ENCODE measurements at places on chromosomes 4 and X.

DNA sequence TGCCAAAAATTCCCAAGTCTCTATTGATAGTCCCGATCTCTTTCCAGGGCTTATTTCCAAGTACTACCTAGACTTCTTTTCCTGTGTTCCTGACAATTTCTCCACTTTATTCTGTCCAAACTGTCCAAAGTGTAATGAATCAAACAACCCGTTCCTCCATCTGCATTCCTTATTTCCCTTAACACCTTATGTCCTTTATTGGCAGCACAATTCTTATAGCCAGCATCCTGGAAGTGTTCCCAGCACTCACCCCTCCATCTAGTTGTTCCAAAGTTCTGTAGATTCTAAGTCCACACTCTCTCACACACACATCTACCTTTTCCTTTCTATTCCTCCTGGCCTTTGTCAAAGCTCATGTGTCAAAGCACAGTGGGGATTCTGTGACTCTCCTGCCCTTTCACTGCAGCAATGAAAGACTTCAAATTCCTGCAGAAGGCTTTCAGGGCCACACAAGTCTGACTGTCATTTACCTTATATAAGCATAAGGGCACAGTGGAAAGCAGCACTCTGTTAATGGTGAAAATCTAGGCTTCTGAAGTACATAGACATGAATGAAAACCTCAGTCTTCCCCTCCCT lies 22.1 kb downstream of the LIMCH1 start:
- no peak for DNase-seq

- no peak for DNase-seq
These were observed 2.6 kb upstream of the ATP6AP2 start for GRCh38 chrX:40578039-40578695.

DNA sequence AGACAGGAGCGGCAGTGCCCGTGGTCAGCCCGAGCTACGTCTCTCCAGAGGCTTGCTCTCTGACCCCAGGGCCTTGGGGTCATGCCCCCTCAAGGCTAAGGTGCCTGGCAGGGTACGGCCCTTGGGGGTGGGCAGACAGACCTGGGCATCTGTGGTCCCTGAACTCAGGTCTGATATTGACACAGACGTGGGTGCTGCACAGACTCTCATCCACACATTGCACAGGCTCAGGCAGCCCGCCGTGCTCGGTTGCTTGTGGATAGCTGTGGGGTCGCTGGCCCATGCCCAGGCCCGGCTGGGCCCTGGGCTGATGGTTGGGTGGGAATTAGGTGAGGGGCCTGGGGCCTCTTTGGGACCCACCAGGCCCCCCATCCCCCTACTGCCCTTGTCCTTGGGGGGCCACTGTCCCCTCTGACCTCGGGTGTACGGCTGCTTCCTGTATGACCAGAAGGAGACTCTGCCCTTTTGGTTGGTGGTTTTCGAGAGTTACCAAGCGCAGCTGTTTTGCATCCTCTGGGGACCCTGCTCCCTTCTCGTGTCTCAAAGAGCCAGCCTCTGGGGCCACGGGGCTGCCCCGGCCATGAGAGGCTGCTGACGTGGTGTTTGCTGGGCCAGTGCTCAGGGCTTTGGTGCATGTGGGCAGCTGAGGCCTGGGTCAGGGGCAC lies 10.1 kb downstream of the FGFRL1 start:
- DNase-seq, result no peak

DNA sequence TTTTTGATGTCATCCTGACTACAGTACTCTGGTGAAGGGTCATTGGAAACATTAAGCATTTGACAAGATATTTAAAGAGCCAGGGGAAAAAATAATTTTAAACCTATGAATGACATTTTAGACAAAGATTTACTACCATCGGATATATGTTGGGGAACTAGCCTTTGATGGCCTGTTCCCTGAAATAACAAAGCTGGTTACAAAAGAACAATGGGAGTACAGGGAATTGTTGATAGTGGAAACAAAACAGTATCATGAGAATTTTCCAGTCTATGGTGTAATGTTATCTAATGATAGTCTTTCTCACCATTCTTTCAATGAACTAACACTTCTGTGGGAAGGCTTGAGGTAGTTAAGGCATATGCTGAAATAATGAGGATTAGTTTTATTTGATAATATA lies 125.9 kb upstream of the KLHL4 start:
- DNase-seq, result no peak

DNA sequence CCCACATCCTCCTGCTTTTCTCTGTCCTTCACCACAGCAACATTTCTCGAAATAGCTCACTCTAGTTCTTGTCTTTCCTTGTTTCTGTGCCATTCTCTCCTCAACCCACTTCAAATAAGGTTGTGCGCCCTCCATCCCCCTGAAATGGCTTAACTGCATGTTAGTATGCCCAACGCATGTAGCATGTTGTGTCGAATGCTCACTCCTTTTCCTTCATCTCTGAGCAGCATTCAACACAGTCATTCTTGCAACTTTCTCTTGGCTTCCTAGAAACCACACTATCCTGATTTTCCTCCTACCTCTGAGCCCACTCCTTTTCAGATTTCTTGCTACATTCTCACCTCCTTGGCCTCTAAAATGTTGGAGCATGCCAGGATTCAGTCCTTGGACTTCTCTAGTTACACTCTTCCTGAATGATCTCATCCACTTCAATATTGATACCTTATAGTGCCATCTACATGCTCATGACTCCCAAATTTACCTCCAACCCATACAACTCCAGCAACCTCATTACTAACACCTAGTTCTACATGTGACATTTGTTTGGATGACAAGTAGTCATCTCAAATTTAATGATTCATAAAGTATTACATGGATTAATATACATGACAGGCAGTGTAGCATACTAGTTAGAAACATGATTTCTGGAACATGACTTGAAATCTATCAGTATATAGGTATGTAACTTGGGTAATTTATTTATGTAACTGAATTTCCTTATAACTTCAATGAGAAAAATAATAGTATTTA lies 22.3 kb downstream of the RBMX start:
- no peak for DNase-seq

DNA sequence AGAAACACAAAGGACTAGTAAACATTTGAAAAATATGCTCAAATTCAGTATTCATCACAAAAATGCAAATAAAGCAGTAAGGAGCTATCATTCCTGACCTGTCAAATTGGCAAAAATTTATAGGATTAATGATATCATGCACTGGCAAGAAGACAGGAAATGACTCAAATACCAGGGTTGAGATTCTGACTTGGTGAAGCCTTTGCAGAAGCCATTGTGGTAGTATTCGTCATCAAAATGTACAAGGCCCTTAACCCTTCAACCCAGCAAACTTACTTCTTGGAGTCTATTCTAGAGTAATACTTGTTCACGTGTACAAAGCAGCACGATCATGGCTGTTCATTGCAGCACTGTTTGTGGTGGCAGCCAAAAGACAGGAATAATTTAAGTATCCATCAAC lies 132.4 kb downstream of the ENOX2 start:
- DNase-seq, result no peak

DNA sequence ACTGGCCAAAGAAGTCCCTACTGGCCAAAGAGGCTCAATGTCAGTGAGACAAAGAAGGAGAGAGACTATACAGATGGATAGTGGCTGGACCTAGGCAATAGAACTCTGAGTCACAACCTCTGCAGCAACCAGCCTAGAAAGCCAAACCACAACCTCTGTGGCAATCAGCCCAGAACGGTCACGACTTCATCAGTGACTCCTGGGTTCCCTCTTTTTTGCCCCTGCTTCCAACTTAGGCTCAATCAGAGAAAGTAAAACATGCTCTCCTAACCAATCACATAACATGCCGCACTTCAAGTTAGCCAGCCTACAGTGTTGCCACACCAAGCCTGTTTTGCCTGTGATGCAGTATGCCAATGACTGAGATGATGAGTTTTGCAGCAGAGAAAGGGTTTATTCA lies 203.4 kb downstream of the ANAPC10 start:
- DNase-seq, result no peak

GRCh38 chr4:27270435-27270834 lies 409.8 kb downstream of the STIM2 start:
- DNase-seq, result no peak

DNA sequence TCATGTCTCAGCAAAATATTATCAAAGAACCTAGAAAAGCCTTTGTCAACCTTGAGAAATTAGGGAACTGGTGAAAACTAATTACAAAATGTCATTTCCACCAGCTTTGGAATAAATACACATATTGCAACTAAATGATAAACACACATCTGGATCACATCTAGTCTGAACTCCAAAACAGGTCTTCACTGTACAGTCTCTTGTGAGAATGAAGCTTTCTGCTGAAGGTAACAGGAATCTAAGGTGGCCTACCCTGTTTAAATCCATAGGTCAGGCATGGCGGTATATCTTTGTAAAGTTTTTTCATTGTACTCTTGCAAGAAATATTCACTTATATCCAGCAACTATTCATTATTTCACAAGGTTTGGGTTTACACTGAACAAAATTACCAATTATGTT lies 1.7 kb downstream of the SH3D19 start:
- no peak for DNase-seq

GRCh38 chr4:155693015-155693663 lies 26.5 kb downstream of the GUCY1A1 start:
- no peak for DNase-seq

DNA sequence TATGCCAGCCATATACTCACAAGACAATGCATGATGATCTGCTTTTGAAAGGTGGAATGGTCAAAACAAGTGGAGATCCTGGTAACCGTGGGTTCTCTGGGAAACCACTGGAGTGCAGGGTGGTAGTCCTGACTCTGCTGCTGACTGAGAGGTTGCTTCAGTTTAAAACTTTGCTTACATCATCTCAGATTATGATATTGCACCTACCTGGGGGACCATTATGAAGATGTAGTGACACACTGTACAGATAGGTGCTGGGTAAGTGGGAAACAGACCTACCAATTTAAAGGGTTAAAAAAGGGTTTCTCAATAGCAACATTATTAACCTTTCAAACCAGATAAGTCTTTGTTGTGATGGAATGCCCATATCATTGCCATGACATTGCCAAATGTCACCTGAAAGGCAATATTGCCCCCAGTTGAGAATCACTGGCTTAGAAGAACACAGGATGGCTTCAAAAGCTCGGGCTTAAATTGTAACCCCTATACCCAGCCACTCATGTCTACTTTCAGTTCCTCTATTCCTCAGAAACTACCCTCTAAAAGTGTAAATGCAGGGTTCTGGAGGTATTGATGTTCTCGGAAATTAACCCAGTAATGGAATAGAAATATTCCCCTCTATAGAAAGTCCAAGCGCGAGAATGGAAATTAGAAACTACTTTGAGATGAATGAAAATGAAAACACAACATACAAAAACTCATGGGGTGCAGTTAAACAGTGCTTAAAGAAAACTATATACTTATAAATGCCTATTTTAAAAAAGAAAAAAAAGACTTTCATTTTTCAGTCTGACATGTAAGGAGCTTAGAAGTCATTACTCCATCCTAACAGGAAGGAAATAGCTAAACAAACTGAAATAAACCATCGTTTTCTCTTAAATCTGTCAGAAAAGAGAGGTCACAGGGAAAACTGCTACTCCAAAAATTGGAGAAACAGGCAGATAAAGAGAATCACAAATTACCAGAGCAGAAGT lies 65.8 kb downstream of the ARHGEF6 start:
- no peak for DNase-seq

DNA sequence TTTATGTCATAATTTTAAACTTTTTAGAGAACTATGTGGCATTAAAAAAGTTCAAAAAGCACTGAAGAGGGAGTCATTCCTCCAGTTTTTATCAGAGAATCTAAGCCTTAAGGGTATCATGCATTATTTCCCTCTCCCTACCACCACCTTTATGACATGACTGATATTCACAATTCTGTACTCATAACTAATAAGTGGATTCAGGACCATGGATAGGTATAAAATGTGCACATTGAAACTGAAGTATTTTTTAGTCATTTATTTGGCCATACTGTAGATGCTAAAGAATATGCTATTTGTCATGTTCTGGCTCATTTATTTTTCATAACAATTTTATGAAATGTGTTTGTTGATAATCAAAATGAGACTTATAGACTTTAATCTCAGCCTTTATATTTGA lies 897.5 kb upstream of the AGA start:
- no peak for DNase-seq

GRCh38 chr4:53005149-53005546 lies 143.0 kb downstream of the RASL11B start:
- DNase-seq, result no peak

GRCh38 chr4:55170462-55170861 lies 45.1 kb upstream of the KDR start:
- no peak for DNase-seq

- no peak for DNase-seq
These were observed 27.2 kb downstream of the TAPT1 start for GRCh38 chr4:16199093-16199492.

DNA sequence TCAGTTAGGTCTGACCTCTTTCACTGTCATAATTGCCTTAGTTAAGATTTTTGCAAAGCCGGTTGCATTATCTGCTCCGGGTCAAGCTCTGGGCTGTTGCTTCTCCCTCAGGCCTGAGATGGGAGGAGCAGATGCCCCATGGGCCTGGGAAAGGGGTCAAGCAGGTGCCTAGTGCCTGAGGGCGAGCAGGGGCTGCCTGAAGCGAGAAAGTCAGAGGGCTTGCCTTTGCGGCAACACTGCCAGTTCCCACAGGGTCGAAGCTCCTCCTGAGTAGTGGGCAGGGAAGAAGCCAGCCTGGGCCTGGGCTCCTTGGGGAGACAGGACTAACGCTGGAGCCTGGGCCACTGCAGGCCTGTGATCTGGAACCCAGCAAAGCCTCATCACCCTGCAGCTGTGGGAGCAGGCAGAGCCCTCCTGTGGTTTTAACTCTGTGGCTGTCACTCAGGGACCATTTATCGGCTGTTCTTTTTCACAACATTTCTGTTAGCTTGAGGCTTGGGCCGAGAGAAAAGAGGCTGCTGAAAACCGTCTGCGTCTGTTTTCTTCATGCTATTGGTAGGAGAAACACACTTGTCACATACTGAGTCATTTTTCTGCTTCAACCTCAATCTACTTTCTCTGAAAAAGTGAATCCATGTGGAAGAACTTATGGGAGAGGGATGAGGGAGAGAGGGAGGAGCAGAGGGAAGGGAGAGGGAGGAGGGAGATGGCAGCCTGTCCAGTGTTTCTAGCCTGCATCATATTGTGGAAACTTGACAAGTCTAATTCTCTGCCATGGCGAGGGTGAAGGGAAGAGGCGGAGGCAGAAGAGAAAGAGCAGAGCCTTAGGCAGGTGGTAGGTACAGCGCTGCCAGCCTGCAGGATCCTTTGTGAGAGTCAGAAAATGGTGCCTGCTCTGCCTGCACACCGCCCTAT lies 68.4 kb downstream of the RHOH start:
- no peak for DNase-seq

DNA sequence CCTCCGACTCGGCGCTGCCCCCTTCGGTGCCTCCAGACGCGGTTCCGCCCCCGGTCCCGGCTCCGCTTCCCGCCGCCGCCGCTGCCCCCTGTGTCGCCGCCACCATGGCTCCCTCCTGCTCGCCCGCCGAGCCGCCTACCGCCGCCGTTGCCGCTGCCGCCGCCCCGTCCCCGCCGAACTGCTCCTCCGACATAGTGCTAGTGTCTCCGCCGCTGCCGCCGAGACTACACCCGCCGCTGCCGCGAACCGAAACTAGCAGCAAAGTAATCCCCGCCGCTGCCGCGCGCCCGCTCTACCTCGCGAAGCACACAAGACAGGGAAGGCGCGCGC lies 340 bp downstream of the HNRNPD start:
- no peak for DNase-seq
